ENCODE measurements at places on chromosomes 12 and 14.

DNA sequence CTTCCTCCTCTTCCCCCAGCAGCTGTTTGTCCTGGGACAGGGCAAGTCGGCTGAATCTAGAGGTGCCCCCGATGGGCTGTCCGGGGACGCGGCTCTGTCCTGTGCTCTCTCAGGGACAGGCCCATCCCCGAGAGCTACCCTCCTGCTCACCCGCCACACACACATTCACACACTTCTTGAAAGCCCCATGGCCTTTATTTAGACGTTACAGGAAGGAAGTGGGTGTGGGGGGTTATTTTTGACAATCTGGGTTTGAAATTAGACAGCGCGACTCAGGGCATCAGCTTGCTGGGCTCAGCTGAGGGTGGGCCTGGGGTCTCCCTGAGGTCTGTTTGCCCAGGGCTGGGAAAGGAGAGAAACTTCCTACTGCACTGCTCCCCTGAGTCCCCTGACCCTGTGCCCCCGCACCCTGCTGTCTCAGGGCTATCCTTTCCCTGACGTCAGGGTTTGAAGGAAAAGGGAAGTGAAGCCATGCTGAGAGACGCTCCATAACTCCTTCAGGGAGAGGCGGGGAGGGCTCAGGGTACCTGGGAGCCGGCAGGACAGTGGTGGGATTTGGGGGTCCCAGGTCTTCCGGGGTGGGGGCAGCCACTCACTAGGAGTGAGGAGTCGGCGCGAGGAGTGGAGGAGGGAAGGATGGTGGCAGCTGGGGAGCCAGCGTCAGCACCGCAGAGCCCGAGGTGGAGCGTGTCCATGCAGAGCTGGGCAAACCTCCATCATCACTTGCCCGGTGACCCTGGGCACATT, 8.1 kb downstream of the PTPN6 start:
- DNase-seq, result no peak

DNA sequence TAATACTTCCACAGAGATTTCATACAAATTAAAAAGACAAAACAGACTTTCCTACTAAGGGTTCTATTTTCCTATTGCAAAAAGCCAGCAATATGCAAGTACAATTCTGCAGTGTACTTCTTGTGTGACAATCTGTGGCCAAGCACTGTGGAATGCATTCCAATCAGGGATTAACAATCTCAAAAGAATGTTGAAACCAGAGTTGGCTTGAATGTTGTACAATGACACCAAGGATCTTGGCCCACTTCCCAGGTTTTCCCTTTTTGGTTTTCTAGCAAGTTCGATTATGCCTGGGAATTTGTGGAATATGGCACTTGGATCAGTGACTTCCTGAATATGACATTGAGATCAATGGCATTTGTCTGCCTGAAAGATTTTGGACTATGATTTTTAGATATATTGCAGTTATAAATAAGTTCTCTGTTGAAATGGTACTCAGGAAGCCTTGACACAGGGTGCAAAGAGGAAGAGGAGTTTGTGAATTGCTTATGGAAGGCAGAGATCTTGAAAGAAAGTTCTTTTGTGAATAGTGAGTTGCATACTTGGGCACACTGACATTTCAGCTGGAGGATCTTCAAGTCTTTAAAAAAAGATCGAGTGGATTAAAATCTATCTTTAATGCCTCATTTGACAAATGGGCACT, 81.4 kb upstream of the FERMT2 start:
- DNase-seq, result no peak

DNA sequence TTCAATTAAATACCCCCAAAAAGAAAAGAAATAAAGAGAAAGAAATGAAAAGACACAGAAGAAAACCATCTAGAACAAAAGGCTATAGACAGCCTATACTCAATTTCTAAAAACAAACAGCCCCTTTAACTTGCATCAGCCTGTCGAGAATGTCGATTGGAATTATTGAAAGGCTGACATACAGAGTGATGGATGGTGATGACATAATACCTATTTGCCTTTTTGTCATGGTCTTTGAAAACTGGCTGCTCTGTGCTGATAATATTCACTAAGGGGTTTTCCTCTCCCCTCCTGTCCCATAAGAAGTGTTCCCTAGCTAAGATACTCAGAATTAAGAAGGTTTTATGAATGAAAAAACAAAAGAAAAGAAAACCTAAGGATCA, 393.7 kb downstream of the SOX5 start:
- peak; percentile 5 for DNase-seq

GRCh38 chr12:24769682-24770081, 179.2 kb downstream of the BCAT1 start:
- no peak for DNase-seq

- DNase-seq, result no peak
These were observed 148.0 kb upstream of the NUDT4 start for GRCh38 chr12:93229494-93230325.

- DNase-seq, result no peak
These were observed 193.5 kb upstream of the CNOT2 start for GRCh38 chr12:70049596-70050360.

GRCh38 chr14:92039719-92040430, at the start of gene TRIP11:
TSS of gene TRIP11 (minus strand) at chr14:92040059. CDS start at chr14:92039685, 374 bp downstream.
- peak; percentile 95 for DNase-seq

- DNase-seq, result no peak
These were observed 75.5 kb upstream of the OTX2 start for GRCh38 chr14:56885825-56886224.

- DNase-seq, result no peak
These were observed 39.6 kb downstream of the DNAH10 start for GRCh38 chr12:123801573-123802178.

GRCh38 chr12:124302241-124302806, 7.4 kb downstream of the RFLNA start:
- DNase-seq, result no peak

DNA sequence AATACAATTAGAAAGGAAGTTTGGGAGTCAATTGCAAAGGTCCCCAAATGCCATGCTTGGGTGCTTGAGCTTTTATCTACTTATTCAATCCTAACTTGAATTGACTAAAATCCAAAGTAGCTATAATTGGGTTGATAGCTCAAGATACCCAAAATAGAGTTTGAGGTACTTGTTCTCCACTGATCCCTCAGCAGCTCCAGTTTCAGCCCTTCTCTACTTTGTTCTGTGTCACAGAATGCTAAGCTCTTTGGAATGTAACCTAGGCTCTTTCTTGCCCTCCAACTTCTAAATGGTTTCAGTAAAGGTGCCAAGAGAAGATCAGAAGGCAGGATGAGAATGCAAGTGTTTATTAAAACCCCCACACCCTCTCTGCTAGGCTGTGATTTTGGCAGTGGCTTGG, 251.4 kb upstream of the CLEC14A start:
- no peak for DNase-seq

Measured in NCI-H1417 (cell line).